Body of pancreas (tissue), 4 donors: ENCODE measurements at places on chromosomes 2 and 18. TPM values are rescaled to one million over a fixed set of nuclear protein-coding genes. Genes with fewer than 3 reads are reported as not detected.

Gene CGREF1
- 3.0 TPM for total RNA-seq

Gene LCT
- not detected for total RNA-seq

Gene CYP1B1
- total RNA-seq, result 22.4 TPM

Gene SERPINB4
- total RNA-seq, result not detected

Gene GIGYF2
- 66.2 TPM for total RNA-seq

Gene MEIS1
- 84.6 TPM for total RNA-seq

Gene IL1F10
- total RNA-seq, result not detected
